ENCODE measurements at places on chromosomes 2 and 18.

DNA sequence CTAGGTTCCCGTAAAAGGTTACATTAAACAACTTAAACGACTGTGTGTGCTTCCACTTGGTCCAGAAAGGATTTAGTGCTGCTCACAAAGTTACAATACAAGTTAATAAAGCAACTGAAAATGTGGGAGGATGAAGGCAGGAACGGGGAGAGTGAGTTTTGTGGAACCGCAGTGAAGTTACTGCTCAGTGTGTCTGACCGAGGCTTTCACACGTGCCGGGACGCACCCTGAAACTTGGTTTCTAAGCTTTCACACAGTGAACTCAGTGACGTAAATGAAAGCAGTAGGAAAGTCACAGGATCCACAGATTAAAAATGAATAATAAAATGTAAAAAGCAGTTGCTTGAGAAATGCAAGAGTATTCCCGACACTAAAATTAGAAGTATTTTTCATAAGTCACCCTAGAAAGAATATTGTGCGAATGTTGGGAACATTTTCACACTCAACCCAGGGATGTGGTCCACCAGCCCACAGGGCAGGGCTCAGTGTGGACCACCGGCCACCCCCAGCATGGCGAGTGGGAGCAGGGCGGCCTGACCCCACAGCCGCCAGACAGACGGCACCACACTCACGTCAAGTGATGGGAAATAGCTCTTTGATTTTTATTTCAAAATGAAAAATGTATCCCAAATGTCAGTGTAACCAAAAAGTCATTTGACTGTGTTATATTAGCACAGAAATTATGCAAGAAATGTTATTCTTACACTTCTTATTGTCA is 32.6 kb upstream of the CHMP1B start:
- H3K27ac ChIP-seq: 0 out of 2 replicates have a peak overlapping the region, but pooled peaks have one; percentile 34
- H3K27me3 ChIP-seq: no peaks in the 10 kb centered on the region
- DNase-seq: no peak

GRCh38 chr2:41872646-41873045 is 175.2 kb upstream of the PKDCC start:
- no peaks in the 10 kb centered on the region for H3K36me3 ChIP-seq
- no peak overlapping the region for H3K4me3 ChIP-seq
- peaks cover 32% of the 10 kb centered on the region for H3K4me1 ChIP-seq

DNA sequence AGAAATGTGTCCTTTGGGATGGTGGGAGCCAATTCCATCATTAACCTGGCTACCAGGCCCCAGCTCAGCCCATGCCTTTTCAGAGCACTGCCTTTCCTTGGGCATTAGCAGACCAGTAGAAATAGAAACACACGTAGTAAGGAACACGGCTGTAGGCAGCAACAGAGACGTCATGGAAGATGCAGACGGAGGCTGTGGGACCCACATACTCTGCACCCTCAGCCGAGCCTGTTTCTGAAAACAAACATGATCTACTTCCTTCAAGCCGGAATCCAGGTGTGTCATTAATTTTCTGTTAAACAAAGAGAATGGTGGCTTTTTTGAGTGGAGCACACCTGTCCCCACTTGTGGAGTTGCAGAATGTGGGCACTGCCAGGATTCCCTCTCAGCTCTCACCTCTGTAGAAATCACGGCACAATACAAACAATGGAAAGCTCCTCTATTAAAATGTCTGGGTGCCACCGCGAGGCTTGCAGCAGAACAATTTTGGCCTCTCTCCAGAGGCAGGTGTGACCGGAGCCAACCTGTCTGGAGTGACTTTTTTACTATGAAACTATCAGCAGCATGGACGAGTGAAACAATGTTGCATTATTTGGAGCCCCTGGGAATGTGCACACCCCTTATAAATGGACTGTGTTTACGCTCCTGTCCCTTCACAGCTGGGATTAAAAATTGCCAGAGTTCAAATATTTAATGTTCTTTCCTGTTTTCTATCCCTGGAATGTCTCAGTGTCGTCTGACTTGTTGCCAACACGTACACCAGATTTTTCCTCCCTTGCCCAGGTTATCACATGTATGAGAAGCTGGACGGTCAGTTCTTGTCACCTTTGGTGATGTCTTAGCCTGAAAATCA is 31.7 kb downstream of the SPP2 start:
- no peak overlapping the region for H3K4me3 ChIP-seq
- no peaks in the 10 kb centered on the region for H3K4me1 ChIP-seq
- no peaks in the 10 kb centered on the region for H3K27me3 ChIP-seq

DNA sequence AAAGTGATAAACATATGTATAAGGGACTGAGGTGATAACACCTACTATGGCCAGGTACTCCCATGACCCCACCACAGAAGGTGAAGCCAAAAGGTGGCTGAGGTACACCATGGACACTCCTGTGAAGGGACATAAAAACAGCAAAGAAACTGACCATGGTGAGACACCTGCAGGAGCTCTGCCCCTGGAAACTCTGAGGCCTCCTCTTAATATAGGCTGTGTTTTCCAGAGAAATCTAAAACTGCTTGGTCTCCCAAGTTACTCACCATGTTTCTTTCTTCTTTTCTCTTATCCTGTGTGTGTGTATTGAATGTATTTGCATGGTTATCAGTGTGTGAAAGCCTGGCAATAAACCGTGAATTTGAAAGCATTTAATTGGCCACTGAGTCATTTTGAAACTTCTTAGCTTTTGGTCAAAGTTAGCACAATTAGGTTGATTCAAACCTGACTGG is 739.3 kb upstream of the GCFC2 start:
- no peak overlapping the region for H3K27ac ChIP-seq
- H3K36me3 ChIP-seq: peaks cover 15% of the 10 kb centered on the region
- DNase-seq: no peak
- H3K4me3 ChIP-seq: no peak overlapping the region

DNA sequence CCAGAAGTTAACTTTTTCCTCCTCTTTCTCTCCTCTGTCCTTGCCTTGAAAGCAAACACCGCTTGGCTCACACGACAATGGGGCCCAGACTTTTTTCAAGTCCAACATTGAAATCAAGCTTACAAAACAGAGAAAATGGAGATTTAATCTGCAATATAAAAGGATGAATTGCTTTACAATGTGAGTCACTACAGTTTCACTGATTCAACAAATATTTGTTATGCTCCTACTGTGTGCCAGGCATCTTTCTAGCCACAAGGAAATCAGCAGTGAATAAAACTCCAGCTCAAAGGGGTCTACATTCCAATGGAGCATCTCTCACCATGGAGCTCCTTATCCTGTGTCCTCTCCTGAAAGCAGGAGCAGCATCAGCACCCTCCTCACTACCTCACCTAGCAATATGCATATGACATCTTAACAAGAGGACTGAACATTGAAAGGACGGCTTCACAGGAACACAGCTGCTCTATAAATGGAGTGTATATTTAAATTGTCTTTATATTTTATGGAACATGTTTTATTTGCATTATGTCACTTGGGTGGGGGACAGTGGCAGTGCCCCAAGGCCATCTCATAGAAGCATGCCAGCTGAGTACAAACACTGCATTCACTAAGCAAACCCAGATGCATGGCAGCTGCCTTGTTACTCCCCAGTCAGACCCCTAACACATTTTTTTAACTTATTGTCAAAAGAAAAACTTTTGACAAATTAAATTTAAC is 39.5 kb downstream of the PKDCC start:
- no peaks in the 10 kb centered on the region for H3K36me3 ChIP-seq
- H3K27ac ChIP-seq: no peak overlapping the region
- H3K4me1 ChIP-seq: peaks cover 15% of the 10 kb centered on the region

GRCh38 chr2:132519566-132519965 is 103.0 kb downstream of the GPR39 start:
- no peaks in the 10 kb centered on the region for H3K27me3 ChIP-seq
- no peak overlapping the region for H3K27ac ChIP-seq
- no peak for DNase-seq
- H3K4me1 ChIP-seq: peaks cover 16% of the 10 kb centered on the region
- no peak overlapping the region for H3K4me3 ChIP-seq
- H3K36me3 ChIP-seq: no peaks in the 10 kb centered on the region

GRCh38 chr2:37365669-37366068 is 21.2 kb downstream of the QPCT start:
- no peak overlapping the region for H3K27ac ChIP-seq
- H3K36me3 ChIP-seq: no peaks in the 10 kb centered on the region
- H3K4me1 ChIP-seq: no peaks in the 10 kb centered on the region
- no peak overlapping the region for H3K4me3 ChIP-seq
- DNase-seq: no peak

DNA sequence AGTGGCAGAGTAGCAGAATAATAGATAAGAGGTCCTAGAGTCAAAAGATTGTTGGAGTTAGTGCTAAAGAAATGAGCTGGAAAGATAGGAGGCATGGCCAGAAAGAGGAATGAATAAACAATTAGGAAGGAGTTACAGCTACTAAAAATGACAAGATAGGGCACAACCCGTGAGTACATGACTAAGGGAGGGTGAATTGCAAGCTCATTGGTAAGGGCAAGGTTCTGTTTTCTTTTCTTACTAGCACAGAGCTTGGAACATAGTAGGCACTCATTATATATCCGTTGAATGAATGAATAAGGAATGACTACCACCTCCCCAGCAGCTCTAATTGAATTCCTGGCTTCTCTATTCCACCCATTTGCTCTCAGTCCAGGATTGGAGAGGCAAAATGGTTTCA is 5.7 kb upstream of the MARCO start:
- H3K4me1 ChIP-seq: no peaks in the 10 kb centered on the region
- peaks cover 4% of the 10 kb centered on the region for H3K27me3 ChIP-seq
- DNase-seq: no peak
- no peak overlapping the region for H3K27ac ChIP-seq
- H3K36me3 ChIP-seq: no peaks in the 10 kb centered on the region

DNA sequence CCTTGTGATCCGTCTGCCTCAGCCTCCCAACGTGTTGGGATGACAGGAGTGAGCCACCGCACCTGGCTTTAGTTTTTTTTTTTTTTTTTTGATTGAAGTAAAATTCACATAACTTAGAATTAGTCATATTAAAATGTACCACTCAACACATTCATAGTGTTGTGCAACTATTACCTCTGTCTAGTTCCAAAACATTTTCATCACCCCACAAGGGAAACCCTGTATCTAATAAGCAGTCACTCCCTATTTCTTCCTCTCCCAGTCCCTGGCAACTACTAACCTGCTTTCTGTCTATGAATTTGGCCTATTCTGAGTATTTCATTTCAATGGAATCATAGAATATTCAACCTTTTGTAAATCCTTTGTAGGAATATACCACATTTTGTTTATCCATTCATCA is 123.9 kb upstream of the FAM117B start:
- no peaks in the 10 kb centered on the region for H3K27me3 ChIP-seq
- no peak overlapping the region for H3K4me3 ChIP-seq
- H3K4me1 ChIP-seq: no peaks in the 10 kb centered on the region
- no peak for DNase-seq
- H3K27ac ChIP-seq: no peak overlapping the region
- H3K36me3 ChIP-seq: peaks cover 7% of the 10 kb centered on the region

DNA sequence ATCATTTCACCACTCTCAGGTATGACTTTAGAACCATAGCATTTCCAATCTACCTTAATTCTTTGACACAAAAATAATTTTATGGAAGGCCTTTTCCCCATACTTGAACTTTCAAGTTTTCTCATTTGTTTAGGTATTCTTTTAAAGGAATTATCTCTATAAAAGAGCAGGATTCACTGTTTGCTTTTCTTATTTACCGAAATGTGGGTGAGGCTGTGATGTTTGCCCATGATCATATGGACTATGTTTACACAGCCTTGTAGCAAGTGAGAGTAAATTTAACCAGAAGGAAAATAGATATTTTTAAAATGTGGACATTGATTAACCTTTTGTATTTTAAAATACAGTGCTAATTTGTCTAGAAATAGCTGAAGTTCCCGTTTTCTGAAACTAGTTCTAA is 26.3 kb downstream of the CAB39 start:
- no peak overlapping the region for H3K27ac ChIP-seq
- DNase-seq: no peak
- no peaks in the 10 kb centered on the region for H3K27me3 ChIP-seq

GRCh38 chr2:215695861-215696260 is 260.0 kb upstream of the FN1 start:
- H3K27me3 ChIP-seq: no peaks in the 10 kb centered on the region
- 0 out of 2 replicates have a peak, but pooled peaks cover 3% of the 10 kb centered on the region for H3K36me3 ChIP-seq
- H3K27ac ChIP-seq: no peak overlapping the region
- peaks cover 24% of the 10 kb centered on the region for H3K4me1 ChIP-seq
- no peak for DNase-seq
- no peak overlapping the region for H3K4me3 ChIP-seq

GRCh38 chr18:70454704-70455322 is 166.0 kb downstream of the SOCS6 start:
- no peaks in the 10 kb centered on the region for H3K27me3 ChIP-seq
- no peak overlapping the region for H3K27ac ChIP-seq
- DNase-seq: no peak
- peaks cover 42% of the 10 kb centered on the region for H3K4me1 ChIP-seq

GRCh38 chr2:177568390-177568789 is 175.8 kb downstream of the AGPS start:
- H3K27me3 ChIP-seq: 0 out of 2 replicates have a peak, but pooled peaks cover 8% of the 10 kb centered on the region
- H3K36me3 ChIP-seq: no peaks in the 10 kb centered on the region
- H3K27ac ChIP-seq: no peak overlapping the region
- no peaks in the 10 kb centered on the region for H3K4me1 ChIP-seq

DNA sequence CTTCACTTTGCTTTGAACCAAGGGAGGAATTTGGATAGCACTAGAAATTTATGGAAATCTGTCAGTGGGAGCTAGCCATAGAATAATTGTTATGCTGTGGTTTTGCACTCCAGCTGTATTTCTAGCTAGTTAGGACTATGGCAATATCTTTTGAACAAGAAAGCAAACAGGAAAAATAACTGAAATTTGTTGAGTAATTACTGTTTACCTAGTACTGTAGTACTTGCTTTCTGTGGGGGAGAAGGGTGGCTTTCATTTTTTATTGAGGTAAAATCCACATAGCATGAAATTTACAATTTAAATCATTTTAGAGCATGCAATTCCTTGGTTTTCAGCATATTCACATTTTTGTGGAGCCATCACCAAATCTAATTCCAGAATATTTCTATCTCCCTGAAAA is 28.4 kb downstream of the MBD5 start:
- no peaks in the 10 kb centered on the region for H3K27me3 ChIP-seq
- H3K4me3 ChIP-seq: no peak overlapping the region
- H3K36me3 ChIP-seq: no peaks in the 10 kb centered on the region
- H3K4me1 ChIP-seq: peaks cover 51% of the 10 kb centered on the region
- no peak overlapping the region for H3K27ac ChIP-seq
- DNase-seq: no peak

DNA sequence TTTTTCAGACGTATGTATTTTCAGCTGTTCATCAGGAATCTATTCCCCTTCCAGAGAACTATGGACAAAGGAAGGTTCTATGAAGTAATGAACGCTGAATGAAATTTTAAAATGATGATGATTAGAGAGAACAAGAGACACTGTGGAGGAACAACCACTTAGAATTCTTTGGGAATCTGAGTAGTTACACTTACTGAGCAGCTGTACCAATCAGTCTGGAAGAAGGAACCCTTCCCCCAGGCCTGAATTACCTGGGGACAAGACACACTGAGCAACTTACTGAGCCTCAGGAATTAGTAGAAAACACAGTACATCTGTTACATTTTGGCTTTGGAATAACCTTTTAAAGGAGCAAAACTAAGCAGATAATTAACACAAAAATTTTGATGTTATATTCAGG is 1.9 kb downstream of the MSTN start:
- no peaks in the 10 kb centered on the region for H3K36me3 ChIP-seq
- no peak overlapping the region for H3K4me3 ChIP-seq
- DNase-seq: no peak
- no peaks in the 10 kb centered on the region for H3K27me3 ChIP-seq
- no peak overlapping the region for H3K27ac ChIP-seq
- no peaks in the 10 kb centered on the region for H3K4me1 ChIP-seq

GRCh38 chr2:186588940-186589611 is 780 bp upstream of the ITGAV start:
- H3K27ac ChIP-seq: peak overlapping the region; percentile 74
- H3K4me1 ChIP-seq: peaks cover 26% of the 10 kb centered on the region
- peak overlapping the region; percentile 82 for H3K4me3 ChIP-seq
- no peaks in the 10 kb centered on the region for H3K36me3 ChIP-seq
- H3K27me3 ChIP-seq: no peaks in the 10 kb centered on the region

Measured in WTC11 (cell line).